ENCODE measurements at places on chromosomes 3 and 15.

- DNase-seq, result no peak
Measured at GRCh38 chr15:25470230-25470629, 31.4 kb upstream of the UBE3A start.

GRCh38 chr3:187967993-187968392 lies 186.0 kb upstream of the LPP start:
- peak; percentile 20 for DNase-seq

GRCh38 chr3:38318766-38319671 lies 27.6 kb upstream of the XYLB start:
- DNase-seq, result no peak

- DNase-seq, result no peak
Measured at GRCh38 chr3:112739252-112739965, 98.5 kb upstream of the CCDC80 start.

DNA sequence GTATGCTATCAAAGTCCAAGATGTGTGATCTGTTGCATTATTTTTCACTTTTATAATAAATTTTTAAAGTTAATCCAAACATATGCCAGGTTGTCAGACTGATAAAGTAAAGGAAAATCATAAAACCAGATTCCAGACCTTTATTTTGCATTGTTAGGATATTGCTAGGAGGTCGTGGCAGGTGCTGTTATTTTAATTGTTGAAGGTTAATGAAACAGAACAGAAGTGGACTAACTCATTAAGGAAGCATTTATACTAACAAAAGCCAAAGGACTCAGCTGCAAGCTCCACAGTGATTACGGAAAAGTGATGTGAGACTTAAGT lies 63.1 kb downstream of the DCLK3 start:
- no peak for DNase-seq

DNA sequence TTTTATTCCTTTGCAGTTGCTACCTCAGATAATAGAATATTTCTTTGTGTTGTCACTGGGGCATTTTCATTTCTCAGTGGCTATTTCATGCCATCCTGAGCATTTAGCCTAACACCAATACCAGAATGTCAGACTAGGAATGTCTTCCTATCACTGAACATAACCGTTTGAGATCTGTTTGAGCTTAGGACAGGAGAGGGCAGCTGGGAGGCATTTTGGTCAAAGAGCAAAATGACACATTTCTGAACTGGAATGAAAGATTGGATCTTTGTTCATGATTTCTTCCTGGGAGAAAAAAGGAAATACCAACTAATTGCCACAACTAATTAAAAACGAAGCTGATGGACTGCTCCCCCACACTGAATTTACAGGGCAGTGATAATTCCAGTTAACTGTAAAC lies 921.3 kb upstream of the NR2F2 start:
- DNase-seq, result no peak

GRCh38 chr15:35104526-35105147 lies 19.5 kb upstream of the NANOGP8 start:
- DNase-seq, result no peak

GRCh38 chr15:84699538-84700191 lies 16.3 kb downstream of the SEC11A start:
- no peak for DNase-seq

DNA sequence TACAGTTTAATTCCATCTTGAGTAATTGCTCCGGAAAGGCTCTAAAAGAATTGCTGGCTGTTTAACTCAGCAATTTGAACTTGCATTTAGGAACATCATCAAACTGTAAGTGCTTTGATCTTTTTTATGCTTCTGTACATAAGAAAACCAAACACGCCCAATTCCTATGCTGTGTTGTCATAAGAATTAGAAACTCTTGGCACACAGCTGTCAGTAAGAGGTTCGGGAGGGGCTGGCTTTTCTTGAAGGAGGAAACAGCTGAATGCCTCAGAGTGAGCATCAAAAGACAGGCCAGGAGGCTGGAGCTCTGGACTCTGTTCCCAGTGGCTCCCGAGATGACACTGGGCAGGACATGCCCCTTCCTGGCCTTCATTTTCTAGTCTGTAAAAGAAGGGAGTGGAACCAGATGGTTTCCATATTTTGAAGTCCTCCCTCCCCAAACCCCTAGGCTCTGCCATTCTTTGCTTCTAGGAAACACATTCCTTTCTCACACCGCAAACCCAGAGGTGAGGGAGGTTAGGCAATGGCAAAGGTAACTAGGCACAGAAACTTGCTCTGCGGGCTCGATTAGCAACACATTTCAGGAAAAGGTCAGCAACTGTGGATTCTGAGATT lies 73.7 kb upstream of the DLG1 start:
- peak; percentile 92 for DNase-seq

GRCh38 chr3:123096731-123097130 lies 29.9 kb downstream of the PDIA5 start:
- DNase-seq, result peak; percentile 74

DNA sequence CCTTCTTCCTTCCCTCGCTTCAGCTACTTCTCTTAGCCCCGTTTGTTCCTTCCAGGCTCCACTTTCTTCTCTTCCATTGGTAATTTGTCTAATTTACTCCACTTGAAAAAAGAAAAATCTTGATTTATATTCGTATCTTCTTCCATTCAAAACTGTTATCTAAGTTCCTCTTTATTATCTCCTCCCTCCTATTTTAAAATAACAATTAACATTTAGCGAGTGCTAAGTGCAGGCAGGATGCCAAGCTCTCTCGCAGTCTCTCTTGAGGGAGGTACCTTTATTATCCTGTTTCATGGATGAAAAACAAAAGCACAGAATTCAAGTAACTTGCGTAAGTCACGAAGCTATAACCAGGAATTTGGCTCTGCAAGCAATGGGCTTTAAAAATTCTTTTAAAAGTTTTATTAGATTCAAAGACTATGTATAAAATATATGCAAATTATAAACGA lies 418.9 kb upstream of the NAALADL2 start:
- DNase-seq, result no peak

DNA sequence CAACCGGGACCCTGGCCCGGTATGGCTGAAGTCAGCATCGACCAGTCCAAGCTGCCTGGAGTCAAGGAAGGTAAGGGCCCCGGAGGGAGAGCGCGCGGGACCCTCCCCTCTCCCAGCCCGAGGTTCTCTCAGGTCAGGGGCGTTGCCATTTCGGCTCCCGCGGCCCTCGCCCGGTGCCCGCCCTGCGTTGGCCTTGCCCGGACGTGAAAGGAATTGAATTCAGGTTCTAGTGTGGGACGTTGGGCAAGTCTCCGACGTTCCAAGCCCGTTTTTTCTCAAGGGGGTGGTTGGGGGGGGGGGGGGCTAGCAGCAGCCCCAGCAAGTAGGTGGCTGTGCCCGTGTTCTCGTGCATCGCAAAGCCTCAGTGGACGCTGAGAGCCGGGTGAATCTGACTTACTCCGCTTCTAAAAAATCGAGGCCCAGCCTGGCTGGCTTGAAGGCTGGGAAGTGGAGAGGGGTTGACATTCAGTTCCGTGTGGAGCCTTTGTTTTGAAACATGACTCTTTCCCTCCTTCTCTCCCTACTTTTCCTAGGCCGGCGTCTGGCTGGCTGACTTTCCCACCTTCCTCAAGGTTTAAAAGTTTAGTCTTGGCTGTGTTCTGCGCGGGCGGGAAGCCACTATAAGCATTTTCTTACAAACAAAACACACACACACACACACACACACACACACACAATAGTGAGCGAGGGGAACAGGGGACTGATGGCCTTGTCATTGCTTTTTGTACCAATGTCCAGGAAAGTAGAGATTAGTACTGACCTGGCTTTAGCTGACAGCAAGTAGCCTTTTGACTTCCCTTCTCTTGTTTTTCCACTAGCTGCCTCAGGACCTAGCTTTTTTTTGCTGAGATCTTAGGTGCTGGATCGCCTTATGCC lies at the start of gene UTS2B:
Gene UTS2B (minus strand): TSS at position 873 of the 876 bp plus-strand sequence. CDS start 48,337 bp downstream, outside the sequence.
- peak; percentile 59 for DNase-seq

GRCh38 chr15:78630886-78631633 lies 9.9 kb downstream of the CHRNB4 start:
- no peak for DNase-seq

DNA sequence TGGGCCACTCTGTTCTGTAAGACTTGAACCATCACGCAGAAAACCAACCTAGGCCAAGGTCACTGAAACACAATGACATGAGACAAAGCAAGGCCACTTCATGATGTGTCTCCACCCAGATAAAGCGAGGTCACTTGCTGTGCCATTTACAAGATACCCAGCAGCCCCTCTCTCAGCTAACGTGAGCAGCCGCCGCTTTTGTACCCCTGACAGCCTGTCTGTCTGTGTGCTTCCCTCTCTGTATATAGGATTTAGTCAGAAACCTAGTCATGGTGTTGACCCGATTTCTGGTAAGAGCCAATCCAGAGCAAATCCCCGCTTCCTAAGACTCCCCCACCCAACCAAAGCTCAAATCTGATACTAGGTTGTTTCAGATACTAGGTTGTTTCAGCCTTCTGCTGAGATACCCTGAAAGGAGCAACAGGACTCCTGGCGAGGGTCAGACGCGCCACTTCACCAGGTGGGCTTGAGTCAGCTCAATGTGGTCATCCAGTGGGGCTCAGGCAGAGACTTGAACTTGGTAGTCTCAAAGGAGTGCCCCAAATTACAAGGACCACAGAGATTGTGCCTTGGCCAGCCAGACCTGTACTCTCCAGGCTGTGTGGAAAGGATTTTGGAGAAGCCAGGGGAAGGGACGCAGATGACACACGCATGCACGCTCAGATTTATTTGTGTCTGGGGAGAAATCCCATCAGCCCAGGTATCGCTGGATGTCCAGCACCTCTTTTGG lies 3.1 kb upstream of the ZXDC start:
- no peak for DNase-seq

- DNase-seq, result peak; percentile 63
Measured at GRCh38 chr3:82474711-82475110, 713.3 kb upstream of the GBE1 start.

DNA sequence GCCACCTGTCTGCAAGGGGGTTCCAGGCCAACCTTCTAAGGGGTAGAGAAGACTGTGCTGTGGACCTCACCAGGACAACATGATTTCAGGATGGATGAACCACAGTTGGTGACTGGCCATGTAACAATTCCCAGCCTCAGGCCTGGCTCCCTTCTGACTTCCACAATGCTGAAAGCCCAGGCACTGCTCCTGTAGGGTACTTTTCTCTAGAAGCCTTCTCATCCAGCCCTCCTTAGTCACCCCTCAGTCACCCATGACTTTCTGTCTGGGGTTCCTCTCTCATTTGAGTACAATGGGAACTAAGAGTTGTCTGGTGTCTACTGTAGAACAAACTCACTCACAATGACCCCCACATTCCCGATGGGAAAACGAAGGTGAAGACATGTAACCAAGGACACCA lies 8.6 kb downstream of the ALS2CL start:
- DNase-seq, result no peak

- no peak for DNase-seq
Measured at GRCh38 chr15:73923488-73924164, 2.6 kb upstream of the LOXL1 start.

GRCh38 chr3:178706411-178706810 lies 170.2 kb downstream of the KCNMB2 start:
- DNase-seq, result no peak

DNA sequence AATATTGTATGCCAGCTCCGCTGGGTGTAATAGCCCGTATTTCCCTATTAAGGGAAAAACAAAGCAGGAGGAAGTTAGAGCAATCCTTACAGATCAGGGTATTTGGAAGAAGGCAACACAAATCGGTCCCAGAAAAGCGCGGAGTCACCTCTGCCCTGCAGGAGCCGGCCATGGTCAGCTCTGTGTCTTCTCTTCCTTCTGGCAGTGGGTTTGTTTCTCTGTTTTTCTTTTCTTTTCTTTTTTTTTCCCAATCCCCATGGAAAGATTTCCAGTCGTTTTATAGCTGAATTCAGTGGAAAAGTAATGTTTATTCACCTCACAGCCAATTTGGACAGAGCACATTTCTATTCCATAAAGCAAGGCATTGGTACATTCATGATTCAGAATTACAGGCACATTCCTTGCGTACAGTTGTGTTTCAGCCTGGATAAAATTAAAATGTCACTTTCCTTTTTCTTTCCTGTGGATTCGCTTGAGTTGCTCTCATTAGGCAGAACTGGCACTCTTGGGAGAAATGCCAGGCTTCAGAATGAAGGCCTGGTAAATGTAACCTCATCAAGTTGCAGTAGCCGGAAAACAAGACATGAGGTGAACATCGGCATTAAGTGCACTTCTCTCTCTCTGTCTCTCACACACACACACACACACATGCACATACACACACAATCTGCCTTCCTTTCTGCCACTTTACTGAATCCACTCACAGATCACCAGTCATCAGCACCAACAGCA lies 204.5 kb upstream of the UBE2E1 start:
- DNase-seq, result peak; percentile 17

DNA sequence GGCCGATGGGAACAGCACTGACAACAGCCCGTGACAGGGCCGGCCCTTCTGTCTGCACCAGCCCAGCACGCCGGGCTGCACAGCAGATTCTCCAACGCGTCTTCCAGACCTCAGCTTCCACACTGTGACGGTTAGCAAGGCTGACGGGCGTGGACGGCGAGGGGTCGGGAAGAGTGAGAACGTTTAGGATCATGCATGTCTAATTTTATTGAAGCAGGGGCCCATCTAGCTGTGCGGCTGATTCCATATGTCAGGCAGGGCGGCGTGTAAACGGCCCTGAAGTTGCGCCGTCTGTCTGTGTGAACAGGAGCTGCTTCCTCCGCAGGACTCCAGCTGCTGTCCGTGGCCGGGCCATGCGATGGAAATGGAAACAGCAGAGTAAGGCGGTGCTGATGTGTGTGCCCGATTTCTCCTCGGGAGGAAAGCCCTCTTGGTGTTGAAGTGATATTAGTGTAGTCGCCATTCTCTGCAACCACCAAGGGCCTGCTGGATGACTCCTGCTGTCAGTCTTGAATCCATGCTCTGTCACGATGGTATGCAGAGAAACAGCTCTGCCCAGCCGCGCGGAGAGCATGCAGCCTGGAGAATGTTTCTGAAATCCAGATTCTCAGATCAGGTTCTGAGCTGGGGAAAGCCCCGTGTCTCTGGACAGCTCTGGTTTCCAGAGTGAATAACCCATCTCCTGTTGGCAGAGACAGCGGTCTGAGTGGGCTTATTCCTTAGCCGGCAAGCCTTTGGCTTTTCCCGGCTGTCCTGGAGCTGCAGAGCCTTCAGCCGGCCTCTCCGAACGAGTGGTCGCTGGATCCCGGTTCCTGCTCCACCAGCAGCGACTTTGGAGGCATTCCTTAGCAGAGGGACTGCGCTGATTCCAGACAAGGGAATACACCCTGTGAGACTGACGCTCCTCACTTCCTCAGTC lies 158.1 kb upstream of the UBE3A start:
- DNase-seq, result peak; percentile 3

DNA sequence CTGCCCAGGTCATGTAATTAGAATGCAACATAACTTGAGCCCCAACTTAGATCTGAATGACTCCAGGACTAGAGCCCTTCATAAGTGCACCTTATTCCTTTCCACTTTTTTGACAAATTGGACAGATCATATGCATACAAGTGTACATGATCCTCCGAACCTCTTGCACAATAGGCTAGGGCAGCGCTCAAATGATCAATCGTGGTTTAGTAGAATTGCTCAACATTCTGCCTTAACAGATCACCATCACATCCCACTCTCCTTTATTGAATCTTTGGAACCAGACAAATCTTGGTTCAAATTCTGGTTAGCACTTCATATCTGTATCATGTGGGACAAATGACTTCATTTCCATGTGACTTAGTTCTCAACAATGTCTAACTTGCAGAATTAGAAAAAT lies 106.8 kb upstream of the CDIN1 start:
- no peak for DNase-seq

GRCh38 chr15:48112242-48112641 lies 8.5 kb upstream of the SLC24A5 start:
- peak; percentile 24 for DNase-seq
